ENCODE measurements at places on chromosomes 13 and 19.

- no peak for DNase-seq
Observed at GRCh38 chr19:47779524-47780214, 1.2 kb downstream of the SELENOW start.

DNA sequence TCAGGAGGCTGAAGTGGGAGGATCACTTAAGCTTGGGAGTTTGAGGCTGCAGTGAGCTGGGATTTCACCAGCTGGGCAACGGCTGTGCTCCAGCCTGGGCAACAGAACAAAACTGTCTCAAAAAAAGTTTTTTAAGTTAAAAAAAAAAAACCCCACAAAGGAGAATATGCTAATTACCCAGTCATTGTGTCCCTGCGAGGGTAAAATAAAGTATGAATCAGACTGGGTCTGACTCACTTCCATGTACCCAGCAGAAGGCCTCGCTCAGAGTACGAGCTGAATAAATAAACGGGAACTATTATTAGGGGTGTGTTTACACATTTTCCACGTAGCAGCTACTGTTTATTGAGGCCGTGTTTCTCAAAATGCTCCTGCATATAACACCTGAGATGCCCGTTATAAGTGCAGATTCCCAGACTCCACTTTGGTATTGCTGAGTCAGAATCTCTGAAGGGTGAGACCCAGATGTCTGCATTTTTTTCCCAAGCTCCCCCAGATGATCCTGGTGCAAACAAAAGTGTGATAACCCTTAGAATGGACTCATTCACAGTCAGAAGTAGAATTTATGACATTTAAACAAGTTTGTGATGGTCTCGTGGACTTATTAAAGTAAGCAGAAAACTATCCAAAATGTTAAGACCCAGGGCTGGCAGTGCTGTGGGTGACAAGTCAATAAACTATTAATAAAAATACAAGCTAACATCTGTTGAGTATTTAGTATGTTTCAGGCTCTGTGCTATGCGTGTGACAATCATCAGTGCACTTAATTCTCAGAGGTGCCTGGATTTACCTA is 28.2 kb downstream of the KCNC3 start:
- no peak for DNase-seq

DNA sequence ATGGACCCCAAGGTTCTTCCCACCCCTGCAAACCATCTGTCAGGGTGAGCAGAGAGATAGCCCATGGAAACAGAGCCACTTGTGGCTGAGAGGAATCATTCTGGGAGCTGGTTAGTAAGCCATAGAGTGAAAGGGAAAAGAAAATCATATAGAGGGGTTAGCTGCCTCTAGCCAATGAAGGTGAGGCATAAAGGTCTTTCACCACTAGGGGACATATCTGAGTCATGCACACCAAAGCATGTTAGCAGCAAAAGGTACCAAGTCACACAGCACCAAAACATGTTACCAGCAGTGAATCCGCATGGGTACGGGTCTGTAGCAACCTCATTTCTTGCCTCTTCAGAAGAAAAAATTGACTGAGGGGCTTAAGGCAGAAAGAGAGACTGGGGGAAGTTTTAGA is 76.7 kb upstream of the ZNF43 start:
- DNase-seq: no peak

GRCh38 chr13:49388091-49388635 is 55.7 kb downstream of the CAB39L start:
- no peak for DNase-seq

DNA sequence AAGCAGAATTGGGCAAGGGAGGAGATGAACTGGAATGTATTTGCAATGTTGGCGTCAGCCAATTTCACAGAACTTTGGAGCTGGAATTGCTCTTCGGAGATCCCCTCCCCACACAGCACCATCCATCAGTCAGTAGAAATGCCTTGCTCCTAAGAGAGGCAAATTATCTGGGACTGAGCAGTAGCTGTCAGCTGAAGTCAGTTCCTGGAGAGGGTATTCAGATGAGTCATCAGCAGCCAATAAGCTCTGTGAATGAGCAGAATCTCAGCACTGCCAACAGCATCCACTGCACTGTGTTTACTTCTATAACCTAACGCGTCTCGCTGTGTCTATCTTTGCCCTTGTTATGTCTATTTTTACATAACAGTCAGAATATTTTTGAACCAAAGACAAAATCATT is 213.7 kb downstream of the SLITRK5 start:
- no peak for DNase-seq

DNA sequence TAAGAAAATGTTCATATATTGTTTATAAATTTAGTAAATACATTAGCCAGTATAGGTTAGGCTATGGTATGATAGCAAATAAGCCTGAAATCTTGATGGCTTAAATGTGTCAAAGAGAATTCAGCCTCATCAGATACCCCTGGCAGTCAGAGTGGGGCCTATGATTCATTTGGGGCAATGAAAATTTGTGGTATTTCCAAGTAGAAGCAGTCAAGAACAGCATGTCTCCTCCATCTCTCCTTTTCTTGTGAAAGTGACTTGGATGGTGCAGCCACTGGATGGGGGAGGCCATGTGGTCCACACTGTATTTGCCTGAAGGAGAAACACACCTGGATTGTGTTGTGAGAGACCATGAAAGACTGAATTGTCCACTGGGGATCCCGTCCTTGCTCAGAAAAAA is 82.7 kb downstream of the DLEU7 start:
- no peak for DNase-seq

- DNase-seq: no peak
Observed at GRCh38 chr19:12886969-12887747, at the start of gene KLF1. Gene KLF1, minus strand, starts transcription at chr19:12887201. Its CDS starts 61 bp downstream, at chr19:12887140.

DNA sequence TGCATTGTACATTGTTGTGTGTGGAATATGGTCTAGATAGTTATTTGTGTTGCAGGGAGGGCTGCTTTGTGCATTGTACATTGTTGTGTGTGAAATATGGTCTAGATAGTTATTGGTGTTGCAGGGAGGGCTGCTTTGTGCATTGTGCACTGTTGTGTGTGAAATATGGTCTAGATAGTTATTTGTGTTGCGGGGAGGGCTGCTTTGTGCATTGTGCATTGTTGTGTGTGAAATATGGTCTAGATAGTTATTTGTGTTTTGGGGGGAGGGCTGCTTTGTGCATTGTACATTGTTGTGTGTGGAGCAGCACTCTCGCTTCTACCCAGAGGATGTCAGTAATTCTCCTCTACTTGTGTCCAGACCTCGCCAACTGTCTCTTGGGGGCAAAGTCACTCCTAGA is 36.3 kb upstream of the ZNF835 start:
- DNase-seq: no peak

DNA sequence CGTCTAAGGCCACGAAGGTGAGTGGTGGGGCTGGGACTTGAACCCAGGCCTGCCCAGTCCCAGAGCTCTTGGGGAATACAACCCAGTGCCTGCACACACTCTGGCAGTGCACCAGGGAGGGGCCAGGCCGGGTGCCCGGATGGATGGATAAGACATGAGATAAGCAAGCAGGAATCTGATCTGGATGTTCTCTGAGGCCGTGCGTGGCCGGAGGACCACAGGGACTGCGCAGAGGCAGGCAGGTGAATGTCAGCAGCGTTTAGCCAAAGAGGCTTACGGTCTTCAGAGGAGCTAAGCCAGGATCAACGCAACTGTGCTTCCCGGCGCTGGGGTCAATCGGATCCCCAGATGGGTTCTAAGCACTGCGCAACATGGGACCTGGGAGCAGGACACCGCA is 1.5 kb downstream of the ZNF787 start:
- no peak for DNase-seq

DNA sequence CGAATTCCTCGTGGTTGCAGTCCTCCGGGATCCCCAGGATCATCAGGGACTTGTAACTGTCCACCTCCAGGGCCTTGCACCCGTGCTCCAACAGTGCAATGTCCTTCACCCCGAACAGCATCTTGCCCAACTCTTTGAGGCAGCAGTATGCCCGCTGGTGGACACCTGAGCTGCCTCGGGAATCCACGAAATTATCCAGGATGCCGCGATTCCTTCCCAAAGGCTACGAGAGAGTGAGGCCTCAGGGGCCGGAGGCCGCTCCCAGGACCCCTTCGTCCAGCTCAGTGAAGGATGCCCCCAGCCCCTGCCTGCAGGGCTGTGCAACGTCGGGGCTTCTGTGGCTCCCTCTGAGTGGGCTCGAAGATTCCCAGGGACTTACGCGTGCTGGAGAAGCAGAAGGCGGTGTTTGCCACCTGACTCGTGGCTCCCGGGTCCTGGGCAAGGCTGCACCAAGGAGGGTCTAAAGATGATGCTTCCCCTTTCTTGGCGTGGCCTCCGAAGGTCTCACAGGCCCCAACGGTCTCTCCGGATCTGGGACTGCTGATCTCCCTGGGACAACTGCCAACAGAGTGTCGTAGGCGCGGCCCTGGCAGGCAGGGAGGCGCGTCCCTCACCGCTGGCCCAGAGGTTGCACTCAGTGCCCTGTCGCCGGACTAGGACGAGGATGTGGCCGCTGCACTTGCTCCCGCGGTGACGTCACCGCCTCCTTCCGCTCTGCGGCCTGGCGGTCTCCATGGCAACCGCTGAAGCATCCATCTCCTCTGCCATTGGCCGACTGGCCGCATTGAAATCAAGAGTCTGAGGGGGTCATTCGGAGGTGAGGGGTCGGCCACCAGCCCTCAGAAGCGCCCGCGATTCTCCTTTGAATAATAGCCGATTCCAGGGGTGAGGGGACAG is at the start of gene PNMA8C:
Gene PNMA8C (minus strand): TSS at position 698 of the 897 bp plus-strand sequence. CDS start 577 bp downstream, at position 121.
- DNase-seq: no peak

DNA sequence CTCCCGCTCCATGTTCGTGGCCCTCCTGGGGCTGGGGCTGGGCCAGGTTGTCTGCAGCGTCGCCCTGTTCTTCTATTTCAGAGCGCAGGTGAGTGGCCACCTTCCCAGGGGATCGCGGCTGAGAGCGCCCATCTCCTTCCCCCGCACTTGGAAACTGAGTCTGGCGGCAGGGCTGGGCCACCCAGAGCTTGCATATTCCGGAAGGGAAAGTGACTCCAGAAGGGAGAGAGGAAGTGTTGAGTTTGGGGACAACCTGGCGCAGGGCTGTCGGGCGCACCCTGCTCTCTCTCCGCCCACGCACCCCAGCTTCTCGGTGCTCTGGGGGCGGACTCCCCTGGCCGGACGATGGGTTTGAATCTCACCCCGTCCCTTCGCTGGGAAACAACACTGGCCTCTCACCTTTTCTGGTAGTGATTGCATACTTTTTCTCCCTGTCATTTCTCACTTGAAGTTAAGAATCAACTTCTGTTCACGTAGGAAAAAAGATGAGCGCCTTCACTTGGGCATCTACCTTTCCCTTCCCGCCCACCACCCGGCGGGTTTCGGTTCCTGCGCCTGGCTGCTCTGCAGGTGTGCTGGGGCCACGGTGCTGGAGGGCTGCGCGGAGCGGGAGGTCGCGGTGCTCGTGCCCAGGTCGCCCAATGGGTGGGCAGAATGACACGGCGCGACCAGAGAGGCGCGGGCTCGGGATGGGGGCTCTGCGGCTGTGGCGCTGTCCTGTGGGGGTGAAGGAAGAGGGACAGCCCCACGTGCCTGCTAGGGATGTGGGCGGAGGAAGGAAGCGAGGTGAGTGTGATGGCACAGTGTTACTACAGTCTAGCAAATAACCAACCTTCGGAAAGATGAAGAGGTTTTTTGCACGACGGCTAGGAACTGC is 721 bp downstream of the TNFSF11 start:
- DNase-seq: no peak

- DNase-seq: no peak
Observed at GRCh38 chr13:101838323-101838722, 385.8 kb downstream of the ITGBL1 start.

DNA sequence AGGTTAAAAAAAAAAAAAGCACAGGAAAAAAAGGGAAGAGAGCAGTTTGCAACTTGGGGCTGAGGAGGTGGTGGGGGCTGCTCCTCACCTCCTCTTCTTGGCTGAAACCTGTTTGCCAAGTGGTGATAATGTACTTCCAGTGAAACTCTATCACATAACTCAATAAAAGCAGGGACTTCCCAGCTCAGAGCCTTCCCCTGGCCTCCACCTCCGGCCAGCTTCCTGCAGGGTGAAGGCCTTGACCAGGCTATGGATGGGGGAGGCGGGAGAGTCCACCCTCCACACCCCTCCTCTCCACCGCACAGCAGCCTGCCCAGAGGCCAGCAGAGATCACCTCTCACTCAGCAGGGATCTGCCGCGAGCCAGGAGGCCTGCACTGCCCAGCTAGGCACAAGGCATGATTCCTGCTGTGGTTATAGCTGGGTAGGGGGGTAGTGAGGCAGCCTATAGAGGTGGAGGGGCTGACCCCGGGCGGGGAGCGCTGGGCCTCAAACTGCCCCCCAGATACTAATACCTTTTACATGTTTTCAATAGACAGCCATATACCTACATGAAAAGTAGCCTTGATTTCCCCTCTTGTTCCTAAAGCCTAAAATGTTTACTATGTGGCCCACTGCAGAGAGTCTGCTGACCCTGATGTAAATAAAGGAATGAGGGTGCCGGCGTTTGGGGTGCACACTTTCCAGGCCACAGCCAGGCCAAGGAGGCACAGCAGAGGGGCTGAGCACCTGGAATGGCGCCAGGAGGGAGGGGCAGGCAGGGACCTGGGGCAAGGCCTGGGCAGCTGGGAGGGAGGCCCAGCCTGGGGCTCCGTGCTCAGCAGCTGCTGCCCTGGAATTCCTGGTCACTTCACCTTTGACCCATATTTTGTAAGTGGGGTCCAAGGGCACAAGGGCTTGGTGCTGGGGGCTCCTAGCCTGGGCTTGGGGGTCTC is 10.3 kb downstream of the ZNF787 start:
- DNase-seq: no peak

DNA sequence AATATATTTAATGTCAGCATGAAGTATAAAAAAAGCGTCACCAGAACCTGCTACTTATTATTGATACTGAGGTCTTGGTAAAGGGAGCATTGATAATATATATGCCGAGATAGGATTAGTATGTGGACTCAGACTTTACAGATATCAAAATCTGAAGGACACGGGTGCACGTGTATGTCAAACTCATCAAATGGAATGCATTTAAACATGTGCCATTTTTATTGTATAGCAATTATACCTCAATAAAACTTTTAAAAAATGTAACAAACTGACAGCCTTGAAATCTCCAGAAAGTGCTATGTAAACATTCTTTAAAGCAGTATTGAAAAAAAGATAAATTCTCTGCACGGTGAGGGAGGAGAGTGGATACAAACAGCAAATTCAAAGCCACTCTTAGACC is 157.9 kb downstream of the RNF17 start:
- DNase-seq: no peak

- no peak for DNase-seq
Observed at GRCh38 chr13:89053418-89053817, 1382.2 kb downstream of the SLITRK5 start.

DNA sequence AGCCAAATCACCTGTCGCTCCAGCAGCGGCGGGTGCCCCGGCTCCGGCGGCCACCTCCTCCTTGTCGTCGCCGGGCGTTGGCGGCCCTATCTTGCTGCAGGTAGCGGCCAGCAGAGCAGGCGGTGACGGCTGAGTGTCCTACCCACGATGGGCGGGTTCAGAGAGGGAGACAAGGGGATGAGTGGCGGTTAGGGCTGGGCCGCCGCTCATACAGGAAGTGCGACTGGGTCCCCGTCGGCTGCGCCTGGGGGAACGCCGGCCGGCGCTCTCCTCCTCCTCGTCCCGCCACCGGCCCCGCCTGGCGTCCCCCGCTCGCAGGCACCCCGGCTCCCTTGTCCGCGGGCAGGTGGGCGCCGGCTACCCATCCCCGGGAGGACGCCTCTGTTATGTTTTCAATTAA is 1692.0 kb downstream of the SLITRK5 start:
- DNase-seq: no peak

GRCh38 chr19:28915737-28916460 is 297.1 kb downstream of the UQCRFS1 start:
- DNase-seq: no peak

- no peak for DNase-seq
Observed at GRCh38 chr13:51630288-51630615, 46.0 kb downstream of the WDFY2 start.
